Activated CD8-positive, alpha-beta memory T cell treated with anti-CD3 and anti-CD28 coated beads for 24 hours (primary cell): ENCODE measurements at places on chromosomes 5 and 9.
A peak's percentile ranks its signal among the peaks of the same experiment; 100 is the strongest.

- peak; percentile 15 for DNase-seq
These were observed 49.8 kb downstream of the SYK start for GRCh38 chr9:90851444-90851843.

- no peak for DNase-seq
These were observed 30.6 kb downstream of the CPLX2 start for GRCh38 chr5:175902026-175902425.

DNA sequence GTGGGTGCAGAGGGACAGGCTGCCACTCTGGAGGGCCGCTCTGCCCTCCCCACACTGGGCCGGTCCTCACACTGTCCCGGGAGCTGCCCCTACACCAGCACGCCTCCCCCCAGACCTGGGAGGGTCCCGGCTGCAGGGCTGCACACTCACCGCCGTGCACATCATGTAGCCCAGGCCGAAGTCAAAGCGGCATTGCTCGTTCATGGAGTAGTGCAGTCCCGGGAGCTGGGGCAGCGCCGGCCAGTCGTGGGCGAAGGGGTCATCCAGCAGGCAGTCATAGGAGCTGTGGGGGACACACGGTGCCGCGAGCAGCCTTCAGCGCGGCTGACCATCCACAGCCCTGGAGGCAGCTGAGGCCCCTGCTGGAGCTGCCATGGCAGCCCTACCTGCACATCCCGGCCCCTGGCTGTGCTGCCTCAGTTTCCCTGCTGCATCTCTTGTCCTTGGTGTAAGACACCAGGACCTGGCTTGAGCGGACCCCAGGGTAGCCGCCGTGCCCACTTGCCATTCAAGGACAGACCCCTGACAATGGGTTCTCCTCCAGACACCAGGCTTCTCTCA is 93.2 kb downstream of the ZNF354C start:
- DNase-seq = no peak

GRCh38 chr5:93623153-93623552 is 40.1 kb downstream of the NR2F1 start:
- no peak for DNase-seq

GRCh38 chr9:124010303-124010664 is 1.3 kb upstream of the LHX2 start:
- peak; percentile 58 for DNase-seq

DNA sequence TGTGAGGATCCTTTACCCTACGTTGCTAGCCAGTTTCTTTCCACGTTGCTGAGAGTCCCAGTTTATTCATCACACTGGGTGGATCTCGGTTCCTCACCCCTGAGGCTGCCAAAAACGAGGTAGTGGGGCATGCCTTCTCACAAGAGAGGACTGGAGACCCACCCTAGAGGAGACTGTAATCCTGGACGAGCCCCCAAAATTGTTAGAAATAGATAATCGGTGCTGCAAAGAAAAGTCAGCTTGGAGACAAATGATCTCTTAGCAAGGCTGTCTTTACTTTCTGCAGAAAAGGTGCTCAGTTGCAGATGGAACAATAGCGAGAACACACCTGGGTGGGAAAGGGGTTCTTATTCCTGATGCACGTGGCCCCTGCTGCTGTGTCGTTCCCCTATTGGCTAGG is 101.8 kb downstream of the TMEM167A start:
- DNase-seq = no peak

GRCh38 chr9:112446526-112446925 is 40.1 kb upstream of the KIAA1958 start:
- DNase-seq = no peak

DNA sequence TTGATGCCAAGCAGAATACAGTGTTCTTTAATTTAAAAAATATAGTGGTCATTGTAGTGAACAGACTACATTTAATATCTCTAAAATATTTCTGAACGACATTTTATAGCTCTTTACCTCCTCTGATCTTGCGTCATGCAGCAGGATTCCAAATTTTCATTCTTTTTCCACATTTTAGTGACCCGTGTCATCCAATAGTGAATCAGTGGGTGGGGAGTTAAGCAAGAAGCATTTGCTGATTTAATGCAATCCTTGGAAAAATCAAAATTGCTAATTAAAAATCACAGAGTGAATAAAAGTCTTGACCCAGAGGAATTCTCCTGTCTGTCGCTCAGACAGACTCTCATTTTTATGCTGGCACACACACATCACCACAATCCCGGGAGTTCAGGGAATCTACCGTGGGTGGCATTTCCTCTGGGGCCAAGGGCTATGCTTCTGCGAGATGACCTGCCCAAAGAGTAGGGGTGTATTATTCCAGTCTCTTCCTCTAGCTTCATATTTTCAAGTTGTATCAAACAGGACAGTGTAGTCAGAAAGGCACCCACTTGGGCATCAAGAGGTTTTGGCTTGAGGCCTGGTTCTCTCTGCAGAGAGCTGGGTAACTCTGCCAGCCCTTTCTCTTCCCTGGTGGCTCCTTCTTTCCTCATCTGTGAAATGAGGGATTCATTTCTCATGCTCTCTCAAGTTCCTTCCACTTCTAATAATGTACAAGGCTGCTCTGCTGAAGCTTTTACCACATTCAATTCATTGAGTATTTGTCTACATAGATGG is 24.8 kb upstream of the OTP start:
- no peak for DNase-seq

DNA sequence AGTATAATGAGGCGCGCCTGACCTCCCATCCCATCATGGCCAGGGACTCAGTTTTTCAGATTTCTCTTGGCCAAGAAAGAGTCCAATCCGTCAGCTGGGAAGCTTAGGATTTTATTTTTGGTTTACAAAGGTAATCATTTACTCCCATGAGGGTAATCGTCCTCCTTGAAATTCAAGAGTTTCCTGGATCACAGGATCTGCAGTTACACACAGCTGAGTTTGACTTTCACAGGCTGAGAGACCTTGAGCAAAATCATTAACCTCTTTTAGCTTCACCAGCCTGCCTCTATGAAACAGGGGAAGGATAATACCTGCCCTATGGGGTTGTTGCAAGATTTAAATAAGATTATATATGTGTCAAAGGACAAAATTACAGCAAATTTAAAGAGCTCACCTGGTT is 15.4 kb upstream of the AK3 start:
- no peak for DNase-seq

DNA sequence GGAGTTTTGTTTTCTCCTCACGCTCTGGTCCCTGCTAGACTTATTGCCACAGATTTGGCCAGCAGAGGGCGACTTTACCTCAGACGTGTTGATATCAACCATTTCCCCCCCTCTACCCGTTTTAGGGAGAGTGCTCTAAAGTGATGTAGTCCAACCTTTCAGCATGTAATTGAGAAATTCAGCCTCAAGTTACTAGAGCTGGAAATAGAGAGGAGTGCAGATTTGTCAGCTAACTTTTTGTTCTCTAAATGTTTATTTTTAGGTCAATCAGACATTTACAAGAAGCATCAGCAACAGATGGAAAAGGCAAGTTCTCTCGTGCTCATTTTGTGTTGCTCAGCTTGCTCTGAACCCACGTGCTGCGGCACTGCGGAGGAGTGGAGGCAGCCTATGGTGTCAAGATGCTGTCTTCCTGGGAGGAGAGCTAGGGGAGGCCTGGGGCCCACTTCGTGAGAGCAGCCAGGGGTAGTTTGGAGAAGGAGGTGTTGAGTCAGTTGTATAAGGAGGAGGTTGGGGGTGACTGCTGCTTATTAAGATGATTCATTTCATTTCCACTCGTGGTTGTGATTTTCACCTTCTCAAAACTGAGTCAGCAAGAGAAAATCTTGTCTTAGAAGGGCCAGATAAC is 53.6 kb downstream of the GPR107 start:
- DNase-seq = peak; percentile 91

DNA sequence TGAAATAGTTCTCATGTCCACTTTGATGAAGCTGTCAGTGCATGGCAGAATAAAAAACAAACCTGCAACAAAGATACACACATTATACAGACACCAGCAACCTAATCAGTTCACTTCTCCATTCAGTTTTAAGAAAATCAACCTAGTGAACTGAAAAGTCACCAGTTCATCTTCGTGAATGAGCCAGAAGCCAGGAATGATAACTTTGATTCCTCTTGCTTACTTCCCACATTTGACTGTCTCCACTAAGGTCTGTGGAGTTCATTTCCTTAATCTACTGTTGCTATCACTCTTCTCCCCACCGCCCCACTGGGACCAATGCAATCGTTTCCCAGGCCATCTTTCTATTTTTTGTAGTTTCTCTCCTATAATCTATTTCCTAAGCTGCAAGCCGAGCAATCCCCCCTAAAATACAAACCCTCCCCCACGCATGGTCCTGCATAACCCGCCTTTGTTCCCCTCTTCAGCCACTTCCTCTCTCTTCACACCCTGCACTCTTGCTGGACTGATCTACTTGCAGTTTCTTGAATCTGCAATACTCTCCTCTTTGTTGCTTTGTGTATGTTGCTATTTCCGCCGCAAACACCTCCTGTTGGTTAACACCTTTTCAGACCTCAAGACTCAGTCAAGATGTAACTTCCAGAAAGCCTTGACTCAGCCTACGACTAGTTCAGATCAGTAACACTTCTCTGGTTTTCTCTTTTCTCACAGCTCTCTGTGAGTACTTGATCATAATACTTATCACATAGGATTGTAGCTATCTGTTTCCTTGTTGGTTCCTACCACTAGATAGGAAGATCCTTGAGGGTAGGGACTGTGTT is 16.6 kb downstream of the STOM start:
- DNase-seq = peak; percentile 67

- DNase-seq = peak; percentile 78
These were observed 55.3 kb upstream of the IL17B start for GRCh38 chr5:149434162-149435014.

- no peak for DNase-seq
These were observed 437.8 kb downstream of the PLK2 start for GRCh38 chr5:58022055-58022454.

- DNase-seq = no peak
These were observed 61.9 kb upstream of the JAK2 start for GRCh38 chr9:4923141-4923540.

- DNase-seq = peak; percentile 88
These were observed at the start of gene PGGT1B for GRCh38 chr5:115262321-115263077. Gene PGGT1B, minus strand, starts transcription at chr5:115262877. Its CDS starts 26 bp downstream, at chr5:115262851.

- peak; percentile 79 for DNase-seq
These were observed at the start of gene MVB12B for GRCh38 chr9:126326228-126327005. Gene MVB12B, plus strand, starts transcription at chr9:126326829. Its CDS starts 101 bp downstream, at chr9:126326930.

GRCh38 chr9:85716031-85716877 is 25.5 kb downstream of the AGTPBP1 start:
- DNase-seq = no peak

DNA sequence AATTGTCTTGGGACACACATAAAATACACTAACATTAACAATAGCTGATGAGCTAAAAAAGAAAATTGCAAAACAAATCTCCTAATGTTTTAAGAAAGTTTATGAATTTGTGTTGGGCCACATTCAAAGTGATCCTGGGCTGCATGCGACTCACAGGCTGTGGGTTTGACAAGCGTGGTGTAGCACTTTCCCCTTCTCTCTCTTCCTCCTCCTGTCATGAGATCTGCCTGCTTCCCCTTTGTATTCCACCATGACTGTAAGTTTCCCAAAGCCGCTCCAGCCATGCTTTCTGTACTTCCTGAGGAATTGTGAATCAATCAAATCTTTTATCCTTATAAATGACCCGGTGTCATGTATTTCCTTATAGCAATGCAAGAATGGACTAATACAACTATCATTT is 178.0 kb downstream of the TLR4 start:
- no peak for DNase-seq

- DNase-seq = no peak
These were observed 367.6 kb downstream of the ENC1 start for GRCh38 chr5:74272831-74273451.

GRCh38 chr9:7906783-7907550 is 107.4 kb upstream of the DMAC1 start:
- DNase-seq = no peak

GRCh38 chr5:58197875-58198274 is 262.0 kb downstream of the PLK2 start:
- no peak for DNase-seq

- no peak for DNase-seq
These were observed 1.4 kb upstream of the KDM3B start for GRCh38 chr5:138351056-138351455.

DNA sequence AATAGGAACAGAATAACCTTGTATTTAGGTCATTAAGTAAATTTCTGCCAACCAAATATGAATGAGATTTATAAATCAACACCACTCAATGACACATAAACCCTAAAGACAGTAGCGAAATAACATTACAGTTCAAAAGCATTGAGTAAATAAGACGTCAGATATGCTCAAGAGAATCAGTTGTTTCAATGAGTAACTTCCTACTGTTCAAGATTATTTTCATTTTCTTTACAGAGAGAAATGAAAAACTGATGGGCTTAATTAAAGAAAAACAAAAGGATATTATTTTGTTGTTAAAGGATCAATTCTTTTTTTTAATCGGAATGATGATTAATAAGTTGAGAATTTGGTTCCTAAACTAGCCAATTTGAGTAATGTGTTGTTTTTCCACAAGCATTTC is 150.1 kb downstream of the BNC2 start:
- DNase-seq = no peak

- DNase-seq = no peak
These were observed 8.7 kb downstream of the SNCB start for GRCh38 chr5:176621661-176622079.

- no peak for DNase-seq
These were observed 59.8 kb downstream of the MRPS30 start for GRCh38 chr5:44868541-44868940.

- no peak for DNase-seq
These were observed 129.6 kb downstream of the PIK3R1 start for GRCh38 chr5:68345171-68345570.

- DNase-seq = no peak
These were observed 242.1 kb downstream of the HCN1 start for GRCh38 chr5:45454114-45454513.

GRCh38 chr5:56112526-56113121 is 117.9 kb upstream of the IL6ST start:
- DNase-seq = no peak

GRCh38 chr9:85742597-85742936 is 813 bp upstream of the AGTPBP1 start:
- DNase-seq = no peak

DNA sequence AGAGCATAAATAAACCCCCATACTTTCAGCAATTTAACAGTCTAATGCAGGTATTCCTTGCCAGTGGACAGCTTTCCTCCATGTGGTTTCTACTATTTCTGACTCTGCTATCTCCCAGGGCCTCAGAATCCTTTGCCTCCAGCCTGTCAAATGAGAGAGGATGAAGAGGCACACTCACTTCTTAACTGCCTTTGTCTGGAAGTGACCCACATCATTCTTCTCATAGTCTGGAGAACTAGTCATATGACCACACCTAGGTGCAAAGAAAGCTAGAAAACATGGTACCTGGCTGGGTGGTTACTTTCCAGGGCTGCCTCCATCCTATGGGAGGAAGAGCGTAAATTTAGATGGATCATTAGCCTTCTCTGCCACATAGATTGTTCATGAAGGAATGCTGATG is 22.5 kb downstream of the PALM2AKAP2 start:
- no peak for DNase-seq

- DNase-seq = no peak
These were observed 166.4 kb downstream of the PAM start for GRCh38 chr5:102921341-102922044.

DNA sequence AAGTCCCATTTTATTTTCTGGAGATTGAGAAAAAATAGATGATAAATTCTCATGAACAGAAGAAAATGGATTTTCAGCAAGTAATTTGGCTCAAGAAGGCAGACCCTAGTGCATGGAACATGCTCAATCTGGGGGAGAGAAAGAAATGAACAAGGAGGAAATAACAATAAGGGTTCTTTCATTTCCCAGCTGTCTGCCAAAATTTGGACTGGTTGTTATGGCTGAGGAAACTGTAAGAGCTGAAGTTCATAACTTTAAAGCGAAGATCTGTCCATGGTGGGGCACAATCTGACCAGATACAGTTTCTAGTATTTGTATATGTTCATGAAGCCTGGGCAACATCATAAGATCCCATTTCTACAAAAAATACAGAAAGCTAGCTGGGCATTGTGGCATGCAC is 1386.5 kb upstream of the DMAC1 start:
- DNase-seq = no peak
